Fibroblast of upper back skin (primary cell): ENCODE measurements at places on chromosomes 6 and 20.

- no peak for DNase-seq
These were observed 458.7 kb downstream of the RNF144B start for GRCh38 chr6:18845896-18846295.

GRCh38 chr6:169536446-169537170, 165.2 kb downstream of the WDR27 start:
- DNase-seq = peak; percentile 89

DNA sequence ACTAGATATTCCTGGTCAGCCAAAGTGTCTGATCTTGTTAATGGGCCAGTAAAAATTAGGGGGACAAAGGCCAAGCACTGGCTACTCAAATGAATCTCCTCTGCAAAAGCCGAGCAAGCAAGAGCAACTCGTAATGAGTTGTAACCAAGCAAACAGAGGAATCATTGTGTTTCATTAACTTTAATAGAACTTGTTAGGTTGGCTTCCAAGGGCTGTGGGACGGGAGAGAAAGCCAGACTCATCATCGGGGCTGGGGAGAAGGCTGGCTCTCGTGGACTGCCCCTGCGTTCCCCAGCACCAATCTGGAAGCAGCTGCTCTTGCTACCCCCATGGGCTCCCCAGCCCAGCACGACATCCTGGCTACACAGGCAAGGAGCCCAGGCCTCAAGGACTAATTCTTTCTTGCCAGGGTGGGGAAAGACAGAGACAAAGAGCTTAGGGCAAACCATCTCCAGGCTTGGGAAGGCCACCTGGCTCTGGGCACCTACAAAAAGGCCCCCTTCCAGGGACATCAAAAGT, 10.5 kb upstream of the SCUBE3 start:
- DNase-seq = no peak

DNA sequence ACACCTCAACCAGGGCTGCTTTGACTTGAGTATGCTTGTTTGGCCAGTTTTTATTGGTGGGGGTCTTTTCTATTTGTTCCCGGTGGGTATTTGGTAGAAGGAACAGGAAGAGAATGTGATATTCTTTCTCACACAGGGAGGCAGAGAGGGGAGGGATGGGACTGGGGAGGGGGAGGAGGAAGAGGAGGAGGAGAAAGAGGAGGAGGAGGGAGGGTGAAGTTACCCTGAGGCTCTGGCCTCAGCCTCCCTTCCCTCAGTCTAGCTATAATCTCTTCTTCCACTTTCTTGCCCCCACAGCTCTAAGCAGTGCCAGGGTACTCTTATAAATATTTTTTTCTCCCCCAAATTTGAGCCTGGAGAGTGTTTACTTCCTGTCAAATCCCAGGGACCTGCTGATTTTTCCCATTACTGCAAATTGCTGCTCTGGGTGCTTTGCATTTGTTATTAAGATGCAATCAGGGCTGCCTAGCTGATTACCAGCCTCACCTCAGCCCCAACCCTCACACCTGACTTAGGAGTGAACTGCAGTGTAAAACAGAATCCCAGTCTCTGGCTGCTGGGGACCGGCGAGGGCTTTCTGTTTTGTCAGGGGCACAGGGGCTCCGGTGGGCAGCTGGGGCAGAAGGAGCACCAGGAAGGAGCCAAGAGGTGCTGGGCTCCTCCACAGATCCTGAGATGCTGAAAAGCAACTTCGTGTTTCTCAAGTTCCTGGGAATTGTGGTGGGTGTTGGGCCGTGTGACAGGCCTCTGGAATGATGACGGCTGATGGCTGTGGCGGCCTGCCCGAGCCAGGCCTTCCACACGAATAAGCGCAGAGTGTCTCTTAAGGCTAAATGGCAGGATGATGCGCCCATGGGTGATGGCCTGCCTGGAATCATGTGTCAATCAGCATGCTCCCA, 141.4 kb downstream of the CD83 start:
- DNase-seq = no peak

DNA sequence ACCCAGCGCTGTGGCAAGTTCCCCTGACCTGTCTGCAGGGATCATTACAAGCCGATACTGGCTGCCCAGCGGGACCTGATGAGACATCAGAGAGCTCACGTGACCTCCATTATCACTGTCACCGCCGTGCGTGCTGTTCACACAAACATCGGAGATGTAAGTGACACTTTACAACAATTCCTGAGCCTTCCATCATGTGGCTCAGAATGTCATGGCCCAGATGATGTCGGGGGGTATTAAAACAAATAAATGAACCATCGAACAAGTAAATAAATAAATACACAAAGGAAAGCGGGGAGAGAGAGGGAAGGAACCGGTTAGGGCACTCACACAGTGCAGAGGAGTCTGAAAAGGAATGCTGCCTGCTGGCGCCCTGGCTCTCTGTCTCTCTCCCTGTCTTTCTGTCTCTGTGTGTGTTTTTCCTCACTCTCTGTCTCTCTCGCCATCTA, 195.1 kb downstream of the BMP7 start:
- DNase-seq = no peak

DNA sequence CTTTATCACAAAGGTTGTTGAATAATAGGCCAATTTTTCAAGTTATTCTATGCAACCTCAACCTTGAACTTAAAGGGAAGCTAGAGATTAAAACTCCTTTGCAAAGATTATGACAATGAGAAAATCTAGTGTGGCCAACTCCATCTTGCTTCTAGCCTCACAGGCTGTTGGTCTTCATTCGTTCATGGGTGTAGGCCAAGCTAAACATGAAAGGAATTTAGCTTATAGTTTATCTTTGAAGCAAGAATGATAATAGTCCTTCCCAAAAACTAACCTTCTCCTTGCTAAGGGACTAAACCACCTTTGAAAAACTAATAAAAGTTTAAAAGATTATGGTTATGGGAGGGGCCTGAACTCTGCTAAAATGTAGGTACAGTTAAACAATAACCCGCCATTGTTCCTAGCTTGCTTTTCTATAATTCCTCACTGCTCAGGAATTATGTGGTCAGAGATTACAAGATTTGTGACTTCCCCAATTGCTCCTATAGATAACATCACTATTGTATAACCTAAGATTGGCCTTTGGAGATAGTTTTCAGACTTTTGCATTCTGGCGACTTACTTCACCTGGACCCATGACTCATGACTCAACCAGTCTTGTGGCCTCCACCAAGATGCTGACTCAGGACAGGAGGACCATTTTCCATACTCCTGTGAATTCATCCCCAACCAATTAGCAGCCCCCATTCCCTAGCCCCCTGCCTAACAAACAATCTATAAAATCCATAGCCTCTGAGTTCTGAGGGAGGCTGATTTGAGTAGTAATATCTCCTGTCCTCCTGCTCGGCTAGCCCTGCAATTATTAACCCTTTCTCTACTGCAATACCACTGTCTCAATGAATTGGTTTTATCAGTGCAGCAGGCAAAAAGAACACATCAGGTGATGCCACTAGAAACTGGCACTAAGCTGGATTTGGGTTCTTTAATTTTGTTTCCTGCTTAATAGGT, 154.5 kb downstream of the CD83 start:
- peak; percentile 78 for DNase-seq

DNA sequence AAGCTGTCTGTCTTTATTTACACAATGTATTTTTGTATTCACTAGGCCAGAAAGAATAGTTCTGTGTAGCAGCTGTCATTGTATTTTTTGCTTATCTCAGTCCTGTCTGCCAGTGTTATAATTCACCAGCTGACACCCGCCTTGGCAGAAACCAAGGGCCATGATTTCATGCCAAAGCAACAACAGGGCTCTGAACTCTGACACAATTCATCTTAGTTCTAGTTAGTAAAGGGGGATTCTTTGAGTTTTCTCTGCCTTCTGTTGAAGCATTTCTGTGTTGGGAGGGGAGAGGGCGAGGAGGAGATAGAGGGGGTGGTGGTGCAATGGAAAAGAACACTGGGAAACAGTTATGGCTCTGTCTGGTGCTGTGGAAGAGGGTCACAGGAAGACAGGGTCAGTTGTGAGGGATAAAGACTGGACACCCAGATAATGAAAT, 684.6 kb upstream of the MARCKS start:
- DNase-seq = no peak

DNA sequence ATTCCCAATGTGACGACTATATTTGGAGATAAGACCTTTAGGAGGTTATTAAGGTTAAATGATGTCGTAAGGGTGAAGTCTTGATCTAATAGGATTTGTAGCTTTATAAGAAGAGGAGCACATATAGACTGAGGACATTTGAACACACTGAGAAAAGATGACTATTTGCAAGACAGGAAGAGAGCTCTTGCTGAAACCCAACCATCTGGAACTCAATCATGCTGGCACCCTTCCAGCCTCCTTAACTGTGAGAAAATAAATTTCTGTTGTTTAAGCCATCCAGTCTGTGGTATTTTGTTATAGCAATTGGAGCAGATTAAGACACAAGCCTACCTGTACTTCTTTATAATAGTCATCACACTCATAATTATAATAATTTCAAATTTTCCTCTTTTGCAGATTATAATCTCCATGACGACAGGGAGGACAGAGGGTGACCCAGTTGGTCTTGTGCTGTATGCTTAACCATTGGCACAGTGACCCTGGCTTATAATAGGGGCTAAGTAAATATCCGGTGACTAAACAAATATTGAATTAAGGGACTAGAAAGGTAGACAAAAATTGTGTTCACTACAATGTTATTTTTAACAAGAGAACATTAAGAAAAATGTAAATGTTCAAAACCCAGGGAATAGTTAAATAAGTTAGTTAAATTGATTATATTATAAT, 206.4 kb upstream of the HDDC2 start:
- DNase-seq = peak; percentile 48

DNA sequence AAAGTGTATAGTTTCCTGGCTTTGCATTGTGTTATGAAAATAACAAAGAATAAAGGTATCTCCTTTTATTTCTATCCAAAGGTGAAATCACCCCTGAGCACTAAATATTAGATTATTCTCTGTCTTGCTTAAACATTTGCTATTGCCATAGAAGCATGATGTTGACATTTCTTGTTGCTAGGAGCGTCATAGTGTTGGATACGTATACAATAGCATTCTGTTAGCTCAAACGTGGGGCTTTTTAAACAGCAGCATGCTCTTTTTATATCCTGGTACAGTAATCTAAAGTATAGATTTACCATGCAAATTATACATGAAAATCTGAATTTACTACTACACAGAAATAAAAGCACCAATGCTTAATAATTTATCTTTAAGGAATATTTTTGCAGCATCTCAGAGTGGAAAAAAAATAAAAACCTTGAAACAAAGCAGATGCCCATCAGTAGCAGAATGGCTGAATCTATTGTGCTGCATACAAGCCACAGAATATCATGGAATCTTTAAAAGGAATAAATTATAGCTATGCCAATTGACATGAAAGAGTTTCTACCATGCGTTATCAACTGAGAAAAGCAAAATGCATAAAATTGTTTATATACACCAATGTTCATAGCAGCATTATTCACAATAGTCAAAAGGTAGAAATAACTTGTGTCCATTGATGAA, 9.6 kb upstream of the HSF2 start:
- no peak for DNase-seq

- DNase-seq = no peak
These were observed 1424.8 kb upstream of the EYS start for GRCh38 chr6:67131827-67132226.

DNA sequence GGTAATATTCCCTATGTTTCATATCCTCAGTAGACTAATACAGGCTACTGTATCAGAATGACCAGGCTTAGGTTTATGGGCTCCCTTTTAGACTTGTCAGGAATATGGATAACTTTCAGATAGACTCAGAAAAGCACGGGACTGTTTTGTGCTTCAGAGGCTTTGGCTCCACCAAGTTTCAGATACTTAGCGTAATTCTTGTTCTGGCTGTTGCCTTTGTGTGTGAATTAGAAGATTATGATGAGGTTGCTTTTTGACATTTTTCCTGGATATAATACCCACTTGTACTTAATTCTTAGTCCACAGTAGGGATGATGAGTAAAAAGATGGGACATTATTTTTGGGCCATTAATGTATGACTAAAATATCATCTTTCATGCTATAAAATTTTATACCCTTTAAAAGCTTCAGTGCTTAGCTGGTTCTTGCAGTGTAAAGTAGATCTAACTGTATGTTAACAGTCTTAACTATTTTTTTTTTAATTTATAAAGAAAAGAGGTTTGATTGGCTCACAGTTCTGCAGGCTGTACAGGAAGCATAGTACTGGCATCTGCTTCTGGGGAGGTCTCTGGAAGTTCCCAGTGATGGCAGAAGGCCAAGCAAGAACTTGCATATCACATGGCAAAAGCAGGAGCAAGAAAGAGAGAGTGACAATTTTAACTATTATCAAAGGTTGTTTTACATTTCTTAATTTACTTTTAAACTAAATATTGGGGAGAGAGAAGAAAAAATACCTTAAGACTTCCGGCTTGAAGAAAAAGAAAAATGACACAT, 120.7 kb downstream of the ZFAND3 start:
- peak; percentile 62 for DNase-seq
